Stimulated activated CD4-positive, alpha-beta T cell treated with anti-CD3 and anti-CD28 coated beads, Interleukin-1b, Interleukin-23, amount 100 ng/mL, for 24 hours (primary cell): ENCODE measurements at places on chromosomes 13 and 19.

GRCh38 chr19:41554907-41555306 is 21.1 kb upstream of the CEACAM21 start:
- no peak for DNase-seq

GRCh38 chr19:46596008-46596407 is 5.1 kb upstream of the CALM3 start:
- no peak for DNase-seq

DNA sequence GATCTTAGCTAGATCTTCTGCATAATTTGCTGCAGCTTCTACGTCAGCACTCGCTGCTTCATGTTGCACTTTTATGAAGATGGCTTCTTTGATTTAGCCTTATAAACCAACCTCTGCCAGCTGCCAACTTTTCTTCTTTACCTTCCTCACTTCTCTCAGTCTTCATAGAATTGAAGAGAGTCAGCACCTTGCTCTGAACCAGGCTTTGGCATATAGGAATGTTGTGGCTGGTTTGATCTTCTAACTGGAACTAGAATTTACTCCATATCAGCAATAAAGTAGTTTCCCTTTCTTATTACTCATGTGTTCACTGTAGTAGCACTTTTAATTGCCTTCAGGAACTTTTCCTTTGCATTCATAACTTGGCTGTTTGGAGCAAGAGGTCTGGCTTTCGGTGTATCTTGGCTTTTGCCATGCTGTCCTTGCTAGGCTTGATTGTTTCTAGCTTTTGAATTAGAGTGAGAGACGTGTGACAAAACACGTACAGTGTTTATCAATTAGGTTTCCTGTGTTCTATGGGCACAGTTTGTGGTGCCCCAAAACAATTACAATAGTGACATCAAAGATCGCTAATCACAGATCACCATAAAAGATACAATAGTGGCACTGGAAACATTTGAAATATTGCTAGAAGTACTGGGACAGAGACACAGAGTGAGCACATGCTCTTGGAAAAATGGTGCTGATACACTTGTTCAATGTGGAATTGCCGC is 50.7 kb downstream of the NDFIP2 start:
- no peak for DNase-seq

GRCh38 chr19:45451850-45452387 is 15.9 kb upstream of the FOSB start:
- DNase-seq: no peak

- no peak for DNase-seq
Measured at GRCh38 chr19:6693056-6693471, 23.1 kb upstream of the TNFSF14 start.

DNA sequence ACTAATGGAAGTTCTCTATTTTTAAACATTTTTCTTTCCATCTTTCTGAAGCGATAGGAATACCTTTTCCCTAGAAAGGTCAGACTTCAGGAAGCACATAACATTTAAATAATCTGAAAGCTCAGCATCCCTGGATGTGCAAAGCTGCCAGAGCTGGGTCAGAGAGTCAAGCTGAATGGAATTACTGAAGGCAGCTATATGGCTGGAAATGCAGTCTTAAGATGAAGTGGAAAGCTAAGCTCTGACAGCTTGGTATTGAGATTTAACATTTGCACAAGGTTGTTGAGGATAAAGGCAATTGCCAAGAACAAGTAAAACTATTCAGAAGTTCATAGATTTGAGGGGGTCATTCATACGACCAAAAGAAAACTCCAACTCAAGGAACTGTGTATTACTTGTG is 28.8 kb downstream of the HTR2A start:
- DNase-seq: no peak

GRCh38 chr19:12873891-12874745 is 7.1 kb downstream of the DNASE2 start:
- no peak for DNase-seq

DNA sequence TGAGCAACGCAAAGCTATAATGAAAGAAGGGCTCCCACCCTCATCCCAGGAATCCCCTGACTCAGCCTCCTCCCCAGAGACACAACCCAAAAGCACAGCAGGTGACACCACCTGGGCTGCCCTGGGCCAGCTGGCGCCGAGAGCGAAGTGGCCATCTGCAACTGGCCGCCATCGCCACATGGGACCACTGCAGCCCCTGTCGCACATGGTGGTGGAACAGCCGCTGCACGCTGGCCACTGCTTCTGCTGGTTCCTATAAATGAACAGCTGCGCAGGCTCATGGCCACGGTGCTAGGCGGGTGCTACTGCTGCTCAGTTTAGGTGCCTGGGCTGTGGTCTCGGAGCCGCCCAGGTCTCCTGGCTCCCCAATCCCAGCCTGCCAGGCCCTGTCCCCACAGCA is 11.6 kb upstream of the ISYNA1 start:
- no peak for DNase-seq

GRCh38 chr19:32129141-32129540 is 216.3 kb upstream of the ZNF507 start:
- DNase-seq: no peak

GRCh38 chr13:112253631-112254030 is 122.5 kb upstream of the SPACA7 start:
- no peak for DNase-seq

- no peak for DNase-seq
Measured at GRCh38 chr19:8206147-8207087, 2.8 kb upstream of the CERS4 start.

GRCh38 chr13:111281751-111282311 is 38.6 kb upstream of the TEX29 start:
- no peak for DNase-seq

DNA sequence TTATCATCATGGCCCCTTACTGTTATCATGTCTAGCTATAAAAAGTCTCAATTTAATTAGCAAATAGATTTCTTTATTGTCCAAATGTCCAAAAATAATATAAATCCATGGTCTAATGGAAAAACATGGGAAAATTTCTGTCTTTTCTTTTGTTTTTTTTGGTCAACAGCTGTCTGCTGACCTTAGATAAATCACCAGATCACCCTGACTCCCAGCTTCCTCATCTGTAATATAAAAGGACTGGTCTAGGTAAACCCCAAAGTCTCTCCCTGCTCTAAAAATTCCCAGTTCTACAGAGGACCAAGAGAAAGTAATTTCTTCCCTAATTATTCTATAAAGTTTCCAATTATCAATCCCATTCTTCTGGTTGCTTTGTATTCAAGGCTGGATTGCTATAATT is 30.7 kb upstream of the RCBTB2 start:
- DNase-seq: no peak
